ENCODE measurements at places on chromosomes 1 and 21.
A peak's percentile ranks its signal among the peaks of the same experiment; 100 is the strongest.

DNA sequence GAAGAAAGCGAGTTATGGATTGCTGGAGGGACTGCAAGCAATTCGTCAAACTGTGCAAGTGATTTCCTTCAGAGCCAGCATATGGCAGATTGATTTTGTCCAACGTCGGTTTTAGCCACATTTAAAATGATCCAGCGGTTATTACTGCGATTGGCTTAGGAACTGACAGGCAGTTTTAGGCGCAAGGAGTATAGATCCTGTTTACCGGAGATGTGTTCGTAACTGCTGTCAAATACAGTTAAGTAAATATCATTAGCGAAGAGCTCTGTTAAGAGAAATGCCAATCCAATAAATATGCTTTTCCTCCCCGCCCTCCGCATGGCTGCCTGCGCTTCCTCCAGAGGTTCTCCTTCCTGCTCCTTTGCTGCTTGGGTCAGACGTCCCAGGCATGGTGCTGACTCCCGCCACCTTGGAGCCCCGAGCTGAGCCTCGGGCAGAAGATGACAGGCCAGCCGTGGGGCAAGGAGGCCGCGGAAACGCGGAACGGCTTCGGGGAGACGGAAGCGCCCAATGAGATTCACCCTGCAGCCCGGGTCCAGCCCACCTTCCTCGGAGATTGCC, 9.4 kb upstream of the BARHL2 start:
- no peak for DNase-seq

DNA sequence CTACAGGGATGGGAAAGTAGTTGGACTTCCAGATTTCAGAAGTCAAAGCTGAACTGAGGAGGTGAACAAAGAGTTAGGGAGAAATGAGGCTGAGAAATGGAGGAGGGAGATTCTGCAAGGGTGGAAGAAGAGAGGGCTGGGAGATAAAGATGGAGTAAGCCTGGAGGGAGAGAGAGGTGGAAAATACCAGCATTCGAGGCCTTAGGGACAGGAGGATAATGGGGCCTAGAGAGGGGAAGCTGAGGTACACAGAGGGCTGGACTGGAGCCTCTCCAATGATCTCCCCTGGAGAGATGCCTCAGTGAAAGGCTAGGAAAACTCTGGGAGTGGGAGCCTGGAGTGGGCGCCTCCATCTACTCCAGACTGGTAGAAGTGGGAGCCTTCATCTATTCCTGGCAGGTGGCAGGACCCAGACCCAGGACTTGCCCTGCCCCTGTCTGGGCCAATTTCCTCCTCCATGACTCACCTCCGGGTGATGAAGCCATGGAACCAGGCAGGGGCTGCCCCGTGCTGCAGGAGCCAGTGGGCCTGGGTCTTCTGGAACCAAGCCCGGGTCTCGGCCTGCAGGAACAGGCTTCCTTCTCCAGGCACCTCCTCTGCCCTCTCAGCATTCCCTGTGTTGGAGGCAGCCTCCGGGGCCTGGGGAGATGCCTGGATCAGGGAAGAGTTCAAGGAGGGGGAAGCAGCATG, 1.9 kb downstream of the SH2D2A start:
- no peak for DNase-seq

- peak; percentile 14 for DNase-seq
Observed at GRCh38 chr1:110875216-110875731, 2.3 kb downstream of the CD53 start.

- no peak for DNase-seq
Observed at GRCh38 chr21:43867332-43867703, 2.3 kb downstream of the AGPAT3 start.

GRCh38 chr1:219902951-219903350, 25.4 kb downstream of the SLC30A10 start:
- DNase-seq, result no peak

DNA sequence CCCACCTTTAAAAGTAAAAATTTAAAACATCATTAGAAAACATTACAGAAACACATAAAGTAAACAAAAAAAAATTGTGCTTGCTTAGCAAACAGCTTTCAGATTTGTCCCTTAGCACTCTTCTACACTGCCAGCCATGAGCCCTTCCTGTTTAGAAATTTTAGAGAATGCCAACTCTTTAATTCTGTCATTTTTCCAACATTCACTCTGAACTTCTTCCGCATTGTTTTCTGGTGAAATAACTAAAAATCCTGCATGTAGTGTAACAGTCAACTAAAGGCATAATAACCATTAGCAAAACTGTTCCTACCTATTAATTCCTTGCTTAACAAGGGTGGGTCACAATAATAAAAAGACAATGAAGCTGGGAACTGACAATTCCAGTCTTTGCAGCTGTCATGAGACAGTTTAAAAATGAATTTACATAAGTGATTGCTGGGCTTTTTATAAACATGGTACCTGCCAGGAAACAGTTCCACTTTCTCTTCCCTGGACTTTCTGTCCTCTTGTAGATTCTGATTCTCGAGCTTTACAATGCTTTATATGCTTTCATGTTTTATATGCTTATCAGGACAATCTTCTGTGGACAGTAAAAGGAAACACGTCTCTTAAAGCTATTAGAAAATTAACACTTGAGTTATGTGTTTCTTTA, 19.0 kb downstream of the GNG12 start:
- no peak for DNase-seq

DNA sequence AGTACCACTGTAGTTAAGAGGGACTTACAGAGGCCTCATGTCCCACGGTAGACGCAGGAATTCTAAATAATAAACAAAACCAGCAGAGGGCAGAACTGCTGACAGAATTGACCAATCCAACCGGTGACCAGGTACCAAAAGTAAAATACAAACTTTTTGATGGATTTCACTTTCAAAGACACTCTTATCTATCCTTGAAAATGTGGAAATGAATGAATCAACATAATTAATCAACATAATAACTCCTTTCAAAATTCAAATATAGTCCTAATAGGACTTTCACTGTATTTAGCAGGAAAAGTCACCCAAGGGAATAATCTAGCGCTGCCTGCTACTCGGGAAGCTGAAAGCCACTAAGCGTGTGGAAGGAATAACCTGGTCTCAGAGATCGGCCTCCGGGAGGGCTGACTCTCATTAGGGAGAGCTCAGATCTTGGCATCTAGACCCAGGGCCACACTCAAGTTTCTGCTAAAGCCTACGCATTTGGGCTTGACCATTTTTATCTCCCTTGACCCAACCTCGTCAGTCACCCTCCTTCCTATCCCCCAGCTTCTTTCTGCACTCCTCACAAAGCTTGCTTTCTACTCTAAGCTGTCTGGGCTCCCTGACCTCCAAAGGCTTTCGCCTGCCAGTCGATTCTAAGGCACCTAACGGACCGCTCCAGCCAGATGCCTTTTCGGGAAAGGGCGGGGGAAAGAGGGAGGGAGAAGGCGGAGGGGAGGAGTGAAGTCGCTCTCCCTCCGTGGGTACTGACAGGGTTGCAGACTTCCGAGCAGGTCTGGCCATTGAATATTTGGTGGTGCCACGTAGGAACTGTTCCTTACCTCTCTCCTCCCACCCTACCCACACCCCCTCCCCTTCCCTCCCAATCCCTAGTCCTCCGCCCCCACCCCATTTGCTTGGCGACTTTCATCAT, 1.6 kb downstream of the COL11A1 start:
- no peak for DNase-seq

DNA sequence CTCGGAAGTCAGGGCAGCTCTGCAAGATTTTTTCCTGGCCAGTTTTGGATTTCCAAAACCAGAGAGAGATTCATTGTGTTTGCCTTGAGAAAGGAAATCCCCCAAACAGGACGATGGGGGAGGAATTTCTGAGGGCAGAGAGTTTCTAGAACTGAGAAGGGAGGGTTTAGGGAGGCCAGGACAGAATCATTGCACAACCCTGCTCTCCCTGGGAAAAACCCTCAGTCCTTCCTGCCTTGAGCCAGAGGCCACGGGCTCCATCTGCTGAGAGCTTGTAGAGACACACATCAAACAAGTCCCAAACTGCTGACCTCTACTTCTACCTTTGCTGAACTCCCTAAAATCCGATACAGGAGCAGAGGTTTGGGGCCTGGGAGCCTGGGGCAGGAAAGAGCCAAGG, 99.7 kb downstream of the NMNAT2 start:
- no peak for DNase-seq

DNA sequence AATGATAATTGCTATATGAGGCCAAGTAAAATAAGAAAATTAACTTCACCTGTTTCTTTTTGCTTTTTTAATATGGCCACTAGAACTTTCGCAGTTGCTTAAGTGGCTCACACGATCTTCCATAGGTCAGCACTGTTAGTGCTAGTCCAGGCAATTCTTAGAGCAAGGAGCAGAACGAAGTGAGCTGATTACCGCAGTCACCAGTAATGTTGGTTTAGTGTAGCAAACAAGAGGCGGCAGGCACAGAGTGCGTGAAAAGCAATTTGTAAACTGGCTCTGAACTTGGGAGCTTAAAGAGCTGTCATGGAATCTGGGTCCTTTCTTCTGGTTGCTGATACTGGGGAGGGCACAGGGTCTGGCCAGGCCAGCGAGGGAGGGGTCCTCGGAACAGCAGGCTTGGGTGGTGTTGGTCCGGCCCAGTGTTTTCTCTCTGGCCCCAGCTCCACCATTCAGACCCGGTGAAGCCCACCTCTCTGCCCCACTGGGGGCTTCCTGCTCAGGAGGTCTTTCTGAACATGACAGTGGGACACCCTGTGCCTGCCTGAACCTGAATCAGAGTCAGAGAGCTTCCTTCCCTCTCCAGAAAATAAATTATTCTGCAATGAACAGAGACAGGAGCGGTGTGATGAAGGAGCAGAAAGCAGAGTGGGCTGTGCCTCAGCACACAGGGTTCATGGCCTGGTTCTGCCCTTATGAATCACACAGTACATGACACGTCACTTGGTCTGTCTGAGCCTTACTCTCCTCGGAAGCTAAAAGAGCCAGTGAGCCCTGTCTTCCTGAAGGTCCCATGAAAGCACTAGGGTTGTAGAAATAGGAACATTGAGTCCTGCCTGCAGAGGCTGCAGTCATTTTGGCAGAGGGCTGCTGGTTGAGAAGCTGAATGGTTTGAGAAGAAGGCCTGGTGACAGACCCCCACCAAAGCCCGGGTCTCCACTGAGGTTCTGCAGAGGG, 11.9 kb downstream of the ETS2 start:
- no peak for DNase-seq

GRCh38 chr1:110426854-110427253, 19.4 kb upstream of the LAMTOR5 start:
- DNase-seq, result no peak

DNA sequence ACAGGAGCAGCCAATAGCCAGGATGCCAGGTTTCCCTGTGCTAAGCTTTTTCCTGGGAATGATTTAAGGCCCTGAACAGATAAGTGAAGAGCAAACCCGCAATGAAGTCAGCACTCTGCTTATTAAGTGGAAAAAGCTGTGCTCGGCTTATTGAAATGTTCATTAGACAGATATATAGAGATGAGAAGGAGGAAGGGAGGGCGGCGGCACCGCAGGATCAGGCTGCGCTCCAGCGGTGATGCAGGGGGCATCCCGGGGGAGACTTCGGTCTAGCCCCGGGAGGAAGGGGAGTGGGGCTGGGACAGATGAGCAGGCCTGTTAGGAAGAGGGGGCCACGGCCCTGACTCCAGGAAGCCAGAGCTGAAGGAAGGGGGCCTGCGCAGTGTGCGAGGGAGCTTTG, 115.0 kb downstream of the TMEM53 start:
- no peak for DNase-seq

DNA sequence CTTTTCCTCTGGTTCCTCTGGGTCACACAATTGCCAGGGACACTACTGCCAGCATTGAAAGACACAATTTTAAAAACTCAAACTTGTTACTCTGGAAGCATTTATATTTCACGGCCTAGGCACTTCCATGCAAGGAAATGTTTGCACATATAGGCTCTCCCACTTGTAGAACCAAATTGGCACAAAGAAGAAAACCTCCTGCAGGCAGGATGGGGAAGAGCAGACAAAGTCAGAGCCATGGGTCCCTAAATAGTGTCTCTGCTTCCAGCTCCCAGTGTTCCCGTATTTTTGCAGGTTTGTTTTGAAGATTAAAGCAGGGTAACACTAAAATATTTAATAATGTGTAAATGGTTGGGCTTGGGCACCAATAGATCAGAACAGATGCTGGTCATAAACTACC, 19.0 kb upstream of the ADGRL2 start:
- DNase-seq, result no peak

GRCh38 chr1:235513495-235514366, 9.5 kb upstream of the B3GALNT2 start:
- DNase-seq, result no peak

- DNase-seq, result no peak
Observed at GRCh38 chr1:36522021-36522420, 39.3 kb upstream of the CSF3R start.

DNA sequence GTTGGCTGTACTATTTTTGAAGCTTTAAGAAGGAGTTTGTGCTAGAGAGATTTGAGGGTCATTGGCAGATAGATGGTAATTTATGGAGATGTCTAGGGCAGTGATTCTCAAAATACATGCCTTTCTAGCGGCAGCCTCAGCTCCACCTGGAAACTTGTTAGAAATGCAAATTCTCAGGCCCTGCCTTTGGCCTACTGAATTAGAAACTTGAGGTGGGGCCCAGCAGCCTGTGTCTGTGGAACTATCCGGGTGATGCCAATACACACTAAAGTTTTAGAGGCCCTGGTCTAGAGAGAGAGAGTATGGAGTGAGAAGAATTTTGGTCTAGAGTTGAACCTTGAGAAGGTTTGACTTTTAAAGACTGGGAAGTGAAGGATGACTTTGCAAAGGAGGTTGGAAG, 82.5 kb downstream of the CDC14A start:
- DNase-seq, result no peak

- DNase-seq, result no peak
Observed at GRCh38 chr1:71294178-71294577, 213.3 kb upstream of the ZRANB2 start.

GRCh38 chr1:9689011-9689706, 37.6 kb downstream of the PIK3CD start:
- peak; percentile 85 for DNase-seq

Data from activated CD8-positive, alpha-beta memory T cell treated with anti-CD3 and anti-CD28 coated beads for 1 hour (primary cell).